ENCODE measurements at places on chromosomes 12 and 14.

- DNase-seq: no peak
These were observed 14.8 kb downstream of the EMP1 start for GRCh38 chr12:13211191-13211858.

- no peak for DNase-seq
These were observed 10.2 kb downstream of the KRT82 start for GRCh38 chr12:52395761-52396434.

DNA sequence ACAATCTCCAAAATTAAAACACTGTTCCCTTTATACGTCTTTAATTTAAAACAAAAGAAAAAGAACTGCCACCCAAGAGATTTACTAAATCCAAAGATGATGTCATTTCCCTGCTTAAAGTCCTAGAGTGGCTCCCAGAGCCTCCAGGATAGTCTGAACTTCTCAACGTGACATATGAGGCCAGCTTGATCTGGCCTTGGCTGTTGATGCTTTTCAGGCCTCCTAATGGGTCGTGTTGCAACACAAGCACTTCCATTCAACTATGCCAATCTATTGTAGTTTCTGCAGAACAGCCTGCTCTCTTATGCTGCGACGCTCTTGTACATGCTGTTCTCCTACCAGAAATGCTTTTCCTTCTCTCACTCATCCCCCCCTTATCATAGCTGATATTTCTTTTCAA is 35.7 kb downstream of the LGR5 start:
- no peak for DNase-seq

- DNase-seq: no peak
These were observed 1193.4 kb downstream of the FSCB start for GRCh38 chr14:43313719-43314118.

GRCh38 chr12:113485330-113485729 is 13.7 kb upstream of the LHX5 start:
- DNase-seq: no peak

DNA sequence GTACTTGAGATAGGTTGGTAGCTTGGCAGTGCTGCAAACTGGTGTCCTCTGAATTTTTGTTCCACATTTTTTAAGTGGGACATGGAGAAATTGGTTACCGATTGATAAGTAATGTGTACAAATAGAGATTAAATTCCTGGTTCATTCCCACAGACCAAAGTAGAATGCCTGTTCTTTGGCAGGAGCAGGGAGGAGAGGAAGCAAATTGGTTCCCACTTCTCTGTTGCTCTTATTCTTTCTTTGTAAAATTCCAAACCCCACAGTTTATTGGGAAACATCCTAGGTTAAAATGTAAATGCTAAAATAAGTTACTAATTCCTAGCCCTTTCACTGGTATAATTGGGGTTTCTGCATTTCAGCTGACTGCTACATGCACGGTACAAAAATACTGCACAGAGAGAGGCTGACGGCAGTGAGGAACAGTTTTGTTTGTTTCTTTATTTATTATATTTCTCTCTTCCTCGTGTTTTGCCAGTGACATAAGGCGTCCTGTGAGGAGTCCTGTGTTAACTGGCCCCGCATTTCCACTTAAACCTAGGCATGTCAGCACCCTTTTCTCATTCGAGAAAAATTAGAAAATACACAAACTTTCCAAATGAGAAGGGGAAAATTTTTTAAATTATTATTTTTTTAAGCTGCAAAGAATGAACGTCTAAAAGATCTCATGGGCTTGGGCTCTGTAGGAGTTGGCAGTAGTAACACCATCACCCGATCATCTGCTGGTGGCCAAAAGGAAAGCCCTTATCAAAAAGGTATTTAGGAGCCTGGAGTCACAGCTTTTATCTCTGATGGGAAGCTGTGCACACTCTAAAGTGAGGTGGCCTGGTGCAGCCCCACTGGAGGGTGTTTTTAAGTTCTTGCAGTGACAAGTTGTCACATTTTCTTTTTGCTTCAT is 25.4 kb upstream of the BCL7A start:
- no peak for DNase-seq

GRCh38 chr14:104370256-104370870 is 209.2 kb upstream of the C14orf180 start:
- no peak for DNase-seq

- DNase-seq: no peak
These were observed 25.6 kb downstream of the FRMD6 start for GRCh38 chr14:51677266-51677665.

DNA sequence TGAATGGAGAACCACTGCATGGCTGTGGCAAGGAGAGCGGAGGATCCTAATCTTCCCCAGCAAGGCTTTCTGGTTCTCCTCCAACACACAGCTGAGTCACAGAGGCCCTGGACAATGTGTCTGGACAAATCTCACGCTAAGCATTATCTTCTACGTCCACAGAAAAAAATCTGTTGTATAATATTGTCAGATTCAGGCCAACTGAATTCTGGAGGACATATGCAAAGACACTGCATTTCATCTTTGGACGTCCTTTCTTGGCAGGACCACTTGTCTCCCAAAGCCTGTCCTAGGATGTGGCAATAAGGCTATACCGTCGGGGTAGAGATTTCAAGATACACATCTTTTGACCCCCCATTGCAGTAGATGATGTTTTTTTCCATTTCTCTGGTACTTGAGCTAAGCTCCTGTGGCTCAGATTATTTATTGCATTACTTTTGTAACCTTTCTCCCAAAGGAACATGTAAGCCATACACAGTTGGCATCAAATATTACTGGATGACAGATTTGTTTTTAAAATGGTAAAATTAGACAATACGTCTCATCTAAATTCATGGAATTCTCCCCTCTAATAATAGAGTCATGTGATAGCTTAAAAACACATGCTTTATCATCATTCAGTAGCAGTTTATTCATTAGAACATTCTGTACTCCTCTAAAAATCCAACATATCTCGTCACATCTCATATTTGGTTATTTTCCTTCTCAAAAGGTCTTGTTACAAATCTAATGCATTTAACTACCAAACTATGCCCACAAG is 19.4 kb downstream of the LMO3 start:
- no peak for DNase-seq

DNA sequence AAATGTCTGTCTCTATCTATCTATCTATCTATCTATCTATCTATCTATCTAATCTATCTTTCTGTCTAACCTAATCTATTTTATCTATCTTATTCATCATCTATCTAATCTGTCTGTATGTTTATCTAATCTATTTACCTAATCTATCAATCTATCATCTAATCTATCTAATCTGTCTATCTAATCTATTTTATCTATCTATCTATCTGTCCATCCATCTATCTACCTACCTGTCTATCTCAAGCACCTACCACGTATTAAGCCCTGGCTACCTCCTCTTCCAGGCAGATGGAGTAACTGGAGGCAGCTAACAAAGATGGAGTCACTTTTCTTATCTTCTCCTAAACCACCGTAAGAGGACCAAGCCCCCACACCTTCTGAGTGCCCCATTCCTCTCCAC is 5.8 kb downstream of the CD4 start:
- no peak for DNase-seq

GRCh38 chr12:99609455-99610181 is 37.9 kb upstream of the GARIN6 start:
- DNase-seq: no peak

- no peak for DNase-seq
These were observed 44.7 kb upstream of the BCL7A start for GRCh38 chr12:121976950-121977349.

DNA sequence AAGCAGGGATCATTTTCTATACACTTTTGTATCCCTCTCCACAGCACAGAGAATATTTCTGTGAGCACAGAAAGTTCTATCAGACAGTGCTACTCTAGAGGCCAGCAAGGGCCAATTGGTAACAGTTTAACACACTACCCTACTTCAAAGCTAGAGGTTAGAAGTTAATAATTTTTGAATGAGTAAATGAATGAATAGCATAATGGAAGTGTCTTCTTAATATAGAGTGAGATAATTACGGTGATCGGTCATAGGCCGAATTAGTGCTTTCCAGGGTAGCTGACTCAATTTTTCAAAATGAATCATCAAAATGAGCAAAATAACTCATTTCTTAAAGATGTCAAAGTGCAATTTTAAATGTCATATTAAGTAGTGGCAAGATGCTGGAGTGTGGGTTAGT is 67.0 kb upstream of the CCDC198 start:
- DNase-seq: no peak

- DNase-seq: no peak
These were observed 180.2 kb downstream of the ACSS3 start for GRCh38 chr12:81257947-81258551.

DNA sequence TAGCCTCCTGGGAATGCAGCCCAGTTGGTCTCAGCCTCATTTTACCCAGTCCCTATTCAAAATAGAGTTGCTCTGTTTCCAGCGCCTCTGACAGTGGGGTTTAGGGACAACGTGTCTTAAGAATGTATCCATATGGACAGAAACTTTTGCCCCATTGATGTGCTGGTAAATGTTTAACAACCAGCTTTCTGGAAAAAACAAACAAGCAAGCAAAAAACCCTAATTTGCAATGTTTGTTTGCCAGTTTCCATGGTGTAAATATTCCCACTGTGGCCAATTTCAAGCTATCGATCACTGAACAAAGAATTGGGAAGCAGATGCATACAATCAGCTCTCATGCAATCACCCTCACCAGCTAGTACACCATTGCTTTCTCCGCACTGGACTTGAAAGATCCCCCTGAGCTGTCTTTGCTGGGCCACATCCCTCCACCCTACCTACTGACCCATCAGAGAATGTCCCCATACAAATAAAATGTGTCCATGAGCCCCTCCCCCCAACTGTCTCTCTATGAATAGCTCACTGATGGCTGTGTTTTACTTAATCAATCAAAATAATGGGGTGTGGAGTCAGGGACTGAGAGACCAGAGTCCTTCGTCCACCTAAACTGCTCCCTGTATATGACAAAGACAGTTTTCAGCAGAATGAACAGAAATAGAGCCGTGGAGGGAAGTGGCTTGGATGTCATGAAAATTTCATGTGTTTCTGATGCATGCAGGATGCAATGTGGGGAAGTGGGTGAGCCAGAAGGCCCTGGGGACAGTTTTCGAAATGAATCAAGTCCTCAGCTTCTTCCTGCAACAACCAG is 40.8 kb downstream of the CCDC60 start:
- DNase-seq: no peak

- no peak for DNase-seq
These were observed 215.4 kb upstream of the RTL1 start for GRCh38 chr14:101118746-101119591.

DNA sequence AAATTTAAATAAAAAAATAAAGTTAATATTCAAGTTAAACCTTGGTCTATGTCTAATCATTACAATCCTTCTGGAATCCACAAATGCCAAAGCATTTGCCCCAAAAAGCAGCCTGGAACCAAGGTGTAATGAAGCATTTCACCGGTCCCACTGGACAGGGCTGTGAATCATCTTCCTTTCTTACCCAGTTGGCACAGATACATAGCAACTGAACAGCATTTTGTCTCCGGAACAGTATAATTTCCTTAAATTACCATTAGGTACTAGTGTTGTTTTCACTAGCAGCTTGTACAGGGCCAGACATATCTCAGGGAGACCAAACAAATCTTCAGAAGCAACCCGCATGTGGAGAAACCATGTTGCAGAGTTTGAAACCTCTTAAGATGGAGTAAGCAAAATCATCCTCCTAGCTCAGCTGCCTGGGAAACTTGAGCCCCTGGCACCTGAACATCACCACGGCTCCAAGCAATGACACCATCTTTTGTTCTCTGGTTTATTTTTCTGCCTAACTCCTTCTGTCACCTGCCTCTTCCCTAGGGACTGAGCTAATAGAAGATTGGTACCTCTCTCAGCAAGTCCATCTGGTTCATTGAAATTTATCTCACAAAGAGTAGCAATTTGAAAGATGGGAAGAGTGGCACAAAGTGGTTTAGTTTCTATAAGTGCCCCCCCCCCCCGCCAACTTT is 17.9 kb upstream of the MDM1 start:
- DNase-seq: no peak

DNA sequence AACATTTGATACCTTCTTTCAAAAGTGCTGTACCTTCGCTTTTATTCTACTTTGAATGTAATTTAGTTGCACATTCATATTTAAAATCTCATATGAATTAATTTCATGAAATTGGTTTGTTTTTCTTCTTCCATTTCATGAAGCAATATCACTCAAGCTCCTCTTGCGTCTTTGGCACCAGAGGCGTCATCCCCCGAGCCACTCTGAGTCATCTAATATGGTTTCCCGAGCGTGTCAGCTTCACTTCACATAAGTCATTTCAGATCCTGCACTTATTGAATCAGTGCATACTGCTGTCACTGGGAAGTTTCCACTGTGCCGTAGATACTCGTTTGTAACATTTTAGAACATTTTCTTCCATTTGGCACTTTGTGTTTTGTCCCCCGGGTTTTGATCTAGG is 105.6 kb downstream of the SLC25A47 start:
- DNase-seq: no peak

DNA sequence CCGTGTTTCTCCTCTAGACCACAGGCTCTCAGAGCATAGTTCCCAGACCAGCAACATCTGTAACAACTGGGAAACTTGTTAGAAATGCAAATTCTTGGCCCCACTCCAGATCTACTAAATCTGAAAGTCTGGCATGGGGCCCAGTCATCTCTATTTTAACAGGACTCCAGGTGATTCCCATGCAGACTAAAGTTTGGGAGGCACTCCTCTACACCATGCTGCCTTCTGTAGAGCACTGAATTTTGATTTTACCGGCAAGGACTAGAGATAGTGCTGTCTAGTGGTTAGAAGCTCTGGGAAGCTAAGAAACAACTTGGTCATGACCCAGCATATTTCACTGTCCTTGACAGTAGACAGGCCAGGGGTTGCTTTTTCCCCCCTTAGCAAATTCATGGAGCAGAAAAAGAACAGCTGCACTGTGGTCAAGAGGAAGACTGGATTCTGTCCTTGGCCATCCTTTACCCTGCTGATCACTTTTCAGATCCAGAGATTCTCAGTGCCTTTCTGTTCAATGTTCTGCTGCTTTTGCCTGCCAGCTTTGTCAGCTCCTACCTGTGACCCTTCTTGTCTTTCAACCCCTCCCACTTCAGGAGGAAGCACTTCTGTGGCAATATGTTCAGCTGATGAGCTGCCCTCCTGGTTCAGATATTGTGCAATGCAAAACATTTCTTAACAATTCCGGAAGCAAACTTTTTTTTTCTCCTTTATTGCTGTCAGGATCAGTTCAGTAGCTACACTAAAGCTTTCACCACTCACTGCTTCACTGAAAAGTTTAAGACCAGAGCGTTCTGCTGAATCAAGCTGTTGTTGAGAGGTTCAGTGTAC is 133.8 kb upstream of the NUDT4 start:
- no peak for DNase-seq

DNA sequence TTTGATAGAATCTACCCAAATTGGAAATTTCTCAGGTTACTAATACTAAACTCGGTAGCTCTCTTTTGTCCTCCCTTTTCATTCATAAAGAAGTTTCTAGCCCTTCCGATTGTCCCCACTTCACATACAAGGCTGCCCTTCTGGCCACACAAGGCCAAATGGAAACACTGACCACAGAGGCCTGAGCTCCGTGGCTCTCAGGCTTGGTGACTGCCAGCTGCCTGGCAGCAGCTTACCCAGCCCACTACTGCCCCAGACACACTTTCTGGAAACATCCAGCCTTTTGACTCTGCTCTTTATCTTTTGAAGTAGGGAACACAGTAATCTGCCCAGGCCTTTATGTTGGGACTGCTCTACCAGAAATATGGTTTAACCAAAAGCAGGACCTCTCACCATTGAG is 167.2 kb downstream of the GCH1 start:
- DNase-seq: no peak

GRCh38 chr12:97048421-97049035 is 141.5 kb downstream of the NEDD1 start:
- DNase-seq: no peak

GRCh38 chr12:73421832-73422231 is 1115.8 kb upstream of the ATXN7L3B start:
- DNase-seq: no peak

- no peak for DNase-seq
These were observed 403.8 kb downstream of the NPAS3 start for GRCh38 chr14:33342299-33342974.

GRCh38 chr12:47868552-47869031 is 36.2 kb downstream of the VDR start:
- DNase-seq: no peak
